ENCODE measurements at places on chromosomes 3 and 15. TPM values are rescaled to one million over a fixed set of nuclear protein-coding genes. Genes with fewer than 3 reads are reported as not detected.

DNA sequence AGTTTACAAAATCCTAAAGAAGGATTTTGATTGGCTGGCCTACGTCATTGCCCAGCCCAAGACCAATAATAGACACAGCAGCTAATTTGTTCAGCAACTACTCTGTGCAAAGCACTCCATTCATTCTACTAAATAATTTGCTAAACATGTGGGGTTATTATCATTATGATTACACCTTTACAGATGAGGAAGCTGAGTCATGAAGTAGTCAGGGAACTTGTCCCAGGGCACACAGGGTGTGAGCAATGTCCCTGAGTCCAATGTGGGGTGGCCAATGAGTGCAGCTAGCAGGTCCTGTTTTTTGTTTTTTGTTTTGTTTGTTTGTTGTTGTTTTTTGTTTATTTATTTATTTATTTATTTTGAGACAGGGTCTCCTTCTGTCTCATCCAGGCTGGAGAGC is 183.6 kb downstream of the ABHD5 start:
- no peak for DNase-seq

- DNase-seq: no peak
Measured at GRCh38 chr3:133983126-133983525, 46.6 kb downstream of the SLCO2A1 start.

DNA sequence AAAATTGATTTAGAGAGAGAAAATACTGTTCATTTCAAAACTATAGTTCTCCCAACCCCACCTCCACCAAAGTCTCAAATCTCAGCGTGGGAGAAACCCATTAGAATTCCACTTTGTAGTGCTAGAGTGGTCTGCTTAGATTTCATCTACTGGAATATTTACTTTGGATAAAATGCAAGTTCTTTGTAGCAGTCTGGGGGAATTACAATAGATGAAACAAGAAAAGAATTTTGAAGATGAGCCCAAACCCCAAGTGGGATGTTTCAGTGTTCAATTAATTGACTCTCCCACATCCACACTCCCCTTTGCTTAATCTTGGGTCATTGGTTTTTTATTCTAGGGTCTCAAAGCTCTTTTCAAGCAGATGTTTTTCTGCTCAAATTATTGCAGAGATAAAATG is 97.8 kb downstream of the RPL22L1 start:
- no peak for DNase-seq

GRCh38 chr3:187122261-187122660 is 17.0 kb downstream of the RPL39L start:
- DNase-seq: no peak

DNA sequence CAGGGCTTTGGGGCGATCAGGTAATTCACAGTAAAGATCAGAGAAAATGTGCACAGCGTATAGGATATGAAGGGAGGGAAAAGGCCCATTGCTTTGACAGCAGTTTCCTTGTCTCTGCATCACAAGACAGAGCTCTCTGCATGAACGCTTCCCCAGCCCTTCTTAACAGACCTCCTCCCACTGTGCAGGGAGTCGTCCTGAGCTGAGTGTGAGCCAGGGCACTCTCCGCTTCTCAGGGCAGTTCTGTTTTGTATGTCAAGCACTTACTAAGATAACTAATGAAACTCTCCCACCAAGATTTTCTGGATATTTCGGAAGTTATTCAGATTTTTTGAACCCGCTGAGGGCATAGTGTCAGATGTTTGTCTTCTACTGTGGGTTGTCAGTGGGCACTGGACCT is 105.8 kb upstream of the C15orf61 start:
- no peak for DNase-seq

GRCh38 chr3:141419946-141420345 is 51.6 kb downstream of the ZBTB38 start:
- no peak for DNase-seq

DNA sequence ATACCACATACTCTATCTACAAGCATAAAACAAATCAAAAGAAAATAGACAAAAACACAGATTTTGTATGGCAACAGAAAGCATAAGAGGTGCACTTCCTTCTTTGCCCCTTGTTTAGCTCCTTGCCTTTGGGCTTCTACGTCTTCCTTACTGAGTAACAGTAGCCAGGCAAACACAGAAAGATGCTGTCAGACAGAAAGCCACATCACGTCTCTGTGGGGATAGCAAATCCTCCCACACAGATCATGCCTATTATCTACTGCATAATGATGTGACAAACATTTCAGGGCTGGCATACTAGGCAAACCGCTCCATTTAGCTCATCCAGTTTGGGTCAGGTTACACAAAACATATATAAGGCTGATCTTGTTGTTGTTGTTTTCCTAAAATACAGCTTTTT is 92.7 kb downstream of the BOC start:
- DNase-seq: no peak

GASK1A gene
- total RNA-seq: not detected

PTH1R gene
- 0.09 TPM for total RNA-seq

ATP13A4 gene
- not detected for total RNA-seq

CDCP1 gene
- 2.1 TPM for total RNA-seq

TMEM108 gene
- not detected for total RNA-seq

C15orf39 gene
- total RNA-seq: 8.5 TPM

All from HFFc6 (cell line).